ENCODE measurements at places on chromosomes 11 and 22. TPM values are rescaled to one million over a fixed set of nuclear protein-coding genes. Genes with fewer than 3 reads are reported as not detected.

PARVA gene
- 6.9 TPM for total RNA-seq

- peak; percentile 96 for DNase-seq
These were observed 62.0 kb downstream of the PAK1 start for GRCh38 chr11:77411717-77412441.

MUC5B gene
- total RNA-seq = not detected

GRCh38 chr11:47106798-47107411, 69.8 kb downstream of the ARFGAP2 start:
- no peak for DNase-seq

DNA sequence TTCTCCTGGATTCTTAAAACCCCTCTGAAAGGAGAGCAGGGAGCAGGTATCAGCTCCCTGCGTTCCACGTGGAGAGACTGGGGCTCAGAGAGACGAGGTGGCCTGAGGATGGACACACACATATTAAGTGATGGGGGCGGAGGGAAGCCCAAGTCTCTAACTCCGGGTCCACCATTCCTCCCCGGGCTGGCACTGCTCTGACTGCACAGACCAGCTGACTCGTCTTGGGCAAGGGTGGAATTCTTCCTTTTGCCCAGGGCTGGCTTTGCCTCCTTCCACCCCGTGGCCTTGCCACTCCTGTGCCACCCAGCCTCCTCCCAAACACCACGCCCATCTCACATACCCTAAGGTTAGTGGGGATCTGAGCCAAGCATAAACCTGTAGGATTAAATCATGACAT, 65.0 kb downstream of the BUD13 start:
- DNase-seq = no peak

FXYD6 gene
- 30.7 TPM for total RNA-seq

RAB36 gene
- total RNA-seq = 1.2 TPM

- peak; percentile 38 for DNase-seq
These were observed 19.6 kb upstream of the CCDC134 start for GRCh38 chr22:41780746-41781505.

DAGLA gene
- total RNA-seq = 1.3 TPM
